Adipocyte (in vitro differentiated cells): ENCODE measurements at places on chromosomes 2 and 18.
A peak's percentile ranks its signal among the peaks of the same experiment; 100 is the strongest.

GRCh38 chr18:53817976-53818950, 406.2 kb downstream of the MBD2 start:
- DNase-seq = peak; percentile 34

DNA sequence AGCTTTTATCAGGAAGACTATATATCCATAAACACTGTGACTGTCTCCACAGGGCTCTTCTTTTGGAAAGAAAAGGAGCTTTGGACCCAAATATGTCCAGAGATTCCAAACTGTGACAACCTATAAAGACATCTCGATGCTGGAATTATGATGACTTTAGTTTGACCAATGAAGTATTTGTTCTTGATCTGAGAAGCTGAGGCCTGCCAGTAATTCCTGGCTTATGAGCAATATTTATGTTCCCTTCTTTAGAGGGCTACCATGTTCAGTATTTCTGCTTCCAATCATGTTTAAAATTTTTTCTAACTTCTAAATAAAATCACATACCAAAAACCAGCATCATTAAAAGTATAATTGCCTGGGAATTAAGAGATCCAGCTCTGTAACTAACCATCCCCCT, 41.1 kb downstream of the FEZ2 start:
- peak; percentile 73 for DNase-seq

DNA sequence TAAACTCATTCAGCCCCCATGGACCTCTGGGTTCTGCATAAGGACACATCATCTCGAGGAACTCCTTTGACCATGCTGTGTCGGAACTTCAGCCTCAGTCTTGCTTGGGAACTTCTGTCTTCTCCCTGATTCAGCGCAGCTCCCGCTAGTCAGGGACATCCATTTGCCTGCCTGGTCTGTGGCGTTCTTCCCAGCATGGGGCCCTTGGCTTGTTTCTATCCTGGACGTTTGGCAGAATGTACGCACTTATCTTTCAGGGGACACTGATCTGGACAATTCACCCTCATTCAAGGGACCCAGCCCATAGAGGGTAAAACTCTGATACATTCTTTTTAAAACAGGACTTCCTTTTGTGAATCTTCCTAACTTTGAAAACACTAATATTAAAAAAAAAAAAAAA, 75.8 kb upstream of the WIPF1 start:
- no peak for DNase-seq

DNA sequence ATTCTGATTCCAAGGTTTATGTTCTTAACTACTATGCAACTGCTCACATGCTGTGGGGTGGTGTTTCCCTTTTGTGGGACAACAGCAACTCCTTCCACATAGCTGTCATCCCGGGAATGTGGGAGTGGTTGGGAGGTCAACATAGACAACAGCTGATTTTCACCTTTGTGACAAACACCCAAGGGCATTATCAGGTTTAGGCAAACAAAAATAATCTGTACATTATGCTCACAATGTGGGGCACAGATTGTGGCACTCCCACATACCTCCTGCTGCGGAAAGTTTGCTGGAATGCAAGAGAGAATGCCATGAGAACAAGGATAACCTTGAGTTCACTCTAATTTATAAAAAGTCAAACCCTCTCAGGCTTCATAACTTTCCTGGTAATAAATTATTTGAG, 582.6 kb downstream of the CNTNAP5 start:
- no peak for DNase-seq

DNA sequence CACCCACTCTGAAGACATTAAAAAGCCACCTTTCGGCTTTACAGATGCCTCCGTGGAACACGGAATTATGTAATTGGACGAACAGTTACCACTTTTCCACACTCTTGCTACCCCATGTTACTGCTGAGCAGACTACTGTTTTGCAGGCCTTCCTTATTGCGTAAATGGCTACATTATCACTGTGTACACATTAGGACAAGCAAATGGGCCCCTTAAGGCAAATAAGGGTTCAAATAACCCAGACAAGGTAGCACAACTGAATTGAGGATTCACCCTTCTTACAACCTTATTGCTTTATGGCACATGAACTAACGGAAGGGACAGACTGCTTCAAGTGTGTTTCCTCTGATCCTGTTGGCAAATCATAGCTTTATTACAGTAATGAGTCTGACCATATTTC, 832.2 kb upstream of the FANCL start:
- DNase-seq = no peak

DNA sequence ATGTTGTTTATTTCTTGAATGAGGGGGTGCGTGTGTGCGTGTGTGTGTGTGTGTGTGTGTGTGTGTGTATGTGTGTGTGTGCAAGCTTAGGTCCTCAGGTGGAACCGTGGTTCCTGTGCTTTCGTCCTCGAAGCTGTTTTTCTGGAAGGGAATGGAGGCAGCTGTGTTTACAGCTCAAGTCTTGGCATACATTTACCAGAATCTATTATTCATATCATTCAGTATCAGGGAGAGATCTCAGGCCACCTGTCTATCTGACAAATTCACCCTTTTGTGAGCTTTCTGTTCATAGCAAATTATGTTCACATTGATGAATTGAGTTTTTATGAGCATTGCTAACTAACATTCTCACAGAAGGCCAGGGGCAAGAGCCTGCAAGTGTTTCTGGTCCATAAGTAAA, 550.4 kb downstream of the ARHGAP15 start:
- no peak for DNase-seq

- DNase-seq = no peak
These were observed 103.9 kb downstream of the SLC8A1 start for GRCh38 chr2:40348038-40348437.

DNA sequence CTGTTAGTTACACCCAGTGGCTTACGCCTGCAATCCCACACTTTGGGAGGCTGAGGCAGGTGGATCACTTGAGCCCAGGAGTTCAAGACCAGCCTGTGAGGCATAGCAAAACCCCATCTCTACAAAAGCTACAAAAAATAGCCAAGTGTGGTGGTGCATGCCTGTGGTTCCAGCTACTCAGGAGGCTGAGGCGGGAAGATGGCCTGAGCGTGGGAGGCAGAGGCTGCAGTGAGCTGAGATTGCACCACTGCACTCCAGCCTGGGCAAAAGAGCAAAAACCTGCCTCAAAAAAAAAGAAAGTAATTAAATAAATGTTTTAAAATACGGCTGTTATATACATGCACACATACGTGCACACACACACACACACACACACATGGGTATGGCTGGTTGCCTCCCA, 194.8 kb downstream of the HDAC4 start:
- no peak for DNase-seq

GRCh38 chr2:129922571-129923264, 56.7 kb upstream of the RAB6C start:
- DNase-seq = no peak

GRCh38 chr18:76537621-76538020, 42.6 kb upstream of the ZNF516 start:
- DNase-seq = no peak

DNA sequence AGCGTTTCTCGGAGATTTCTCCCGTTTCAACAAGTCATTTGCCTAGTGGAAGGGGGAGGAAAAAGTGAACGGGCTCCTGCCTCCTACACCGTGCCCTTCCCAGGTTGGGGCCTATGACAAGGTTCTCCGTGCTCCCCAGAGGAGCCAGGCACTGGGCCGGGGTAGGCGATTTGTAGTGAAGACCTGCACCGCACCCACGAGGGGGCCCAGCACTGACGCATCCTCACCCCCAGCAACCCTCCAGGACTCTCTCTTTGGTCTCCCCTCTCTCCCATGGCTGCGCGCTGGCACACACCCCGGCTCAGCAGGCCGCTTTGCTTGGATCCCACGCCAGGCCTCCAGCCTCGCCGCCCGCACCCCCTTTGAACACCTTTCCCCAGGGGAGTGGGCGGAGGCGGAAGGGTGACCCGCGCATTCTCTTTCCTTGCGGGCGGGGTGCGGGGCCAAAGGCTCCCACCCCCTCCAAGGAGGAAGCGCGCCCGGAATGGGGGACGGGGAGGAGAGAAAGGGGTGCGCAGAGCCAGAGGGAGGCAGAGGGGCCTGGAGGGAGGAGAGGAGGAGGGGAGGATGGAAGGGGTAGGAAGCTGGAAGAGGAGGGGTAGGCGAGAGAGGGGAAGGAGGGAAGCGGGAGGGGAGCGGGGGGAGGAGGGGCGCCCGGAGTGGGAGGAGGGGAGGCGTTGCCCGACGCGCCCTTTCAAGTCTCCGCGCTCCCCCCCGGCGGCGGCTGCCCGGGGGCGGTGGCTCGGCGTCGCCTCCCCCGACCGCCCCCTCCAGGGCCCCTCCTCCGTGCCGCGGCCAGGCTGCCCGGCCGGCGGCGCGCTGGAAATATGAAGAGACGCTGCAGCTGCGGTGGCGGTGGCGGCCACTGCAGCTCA, at the start of gene APCDD1:
TSS of gene APCDD1 (plus strand) at position 830 of the 875 bp plus-strand sequence. CDS start 347 bp downstream, outside the sequence.
- DNase-seq = peak; percentile 80

DNA sequence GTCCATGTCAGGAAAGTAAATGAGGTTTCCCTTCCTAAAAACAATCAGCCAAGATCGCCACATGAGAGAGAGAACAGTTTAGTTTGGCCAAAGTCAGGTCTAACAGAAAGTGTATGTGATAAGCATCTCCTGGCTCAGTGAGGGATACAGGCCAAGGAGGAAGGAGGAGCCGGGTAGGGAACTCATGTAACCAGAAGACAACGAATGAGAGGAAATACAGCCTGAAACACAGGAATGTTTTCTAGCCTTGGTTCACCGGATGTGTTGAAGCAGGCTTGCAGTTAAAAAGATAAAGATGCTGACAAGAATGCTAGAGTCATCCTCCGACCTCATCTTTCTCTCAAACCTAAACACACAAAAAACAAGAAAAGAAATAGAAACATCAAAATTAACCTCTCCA, 283.9 kb upstream of the SIX2 start:
- DNase-seq = peak; percentile 52

DNA sequence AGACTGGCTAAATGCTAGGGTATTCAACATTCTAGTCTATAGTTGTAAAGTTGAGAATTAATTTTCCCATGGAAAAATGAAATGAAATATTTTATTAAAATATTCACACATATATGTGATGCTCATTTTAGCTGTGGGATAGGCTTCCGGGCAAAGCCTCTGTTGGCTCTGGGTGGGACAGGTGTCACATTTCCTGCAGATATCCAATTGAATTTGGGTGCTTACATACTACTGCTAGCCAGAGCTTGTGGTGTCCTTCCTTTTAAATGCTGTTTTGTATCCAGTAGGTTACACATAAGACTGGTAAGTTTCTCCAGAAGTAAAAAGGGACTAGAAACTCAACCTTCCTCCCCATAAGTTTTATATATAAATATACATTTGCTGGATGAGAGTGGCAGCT, 73.8 kb downstream of the RPRM start:
- no peak for DNase-seq

DNA sequence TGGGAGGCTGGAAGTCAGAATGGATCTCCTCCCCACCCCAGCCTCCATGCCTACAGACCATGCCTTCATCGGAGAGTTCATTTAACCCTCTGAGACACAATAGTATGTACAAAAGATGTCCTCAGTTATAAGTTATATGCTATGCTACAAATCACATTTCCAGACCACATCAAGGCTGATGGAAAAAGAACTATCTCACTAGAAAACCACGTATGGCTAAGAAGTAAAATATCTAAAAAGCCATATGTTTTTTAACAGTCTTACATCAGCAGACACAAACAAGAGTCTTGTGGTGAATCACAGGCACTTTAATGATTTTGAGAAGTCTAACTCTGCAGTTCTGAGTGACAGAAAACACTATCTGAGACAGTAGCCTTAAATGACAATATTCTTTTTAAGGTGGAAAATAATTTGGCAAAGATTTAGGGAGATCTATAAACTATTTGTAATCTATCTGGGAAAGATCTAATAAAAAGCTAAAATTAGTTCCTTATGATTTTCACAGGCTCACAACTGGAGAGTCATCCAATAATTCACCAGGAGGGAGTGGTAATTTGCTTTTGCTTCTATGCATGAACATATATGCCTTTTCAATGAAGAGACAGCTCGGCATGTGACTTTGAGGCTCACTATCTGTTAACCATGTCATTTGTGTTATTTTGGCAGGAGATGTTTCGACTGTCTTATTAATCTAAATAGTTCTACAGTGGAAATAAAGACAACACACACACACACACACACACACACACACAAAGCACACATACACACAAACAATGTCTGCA, 197.5 kb downstream of the IRS1 start:
- peak; percentile 46 for DNase-seq

DNA sequence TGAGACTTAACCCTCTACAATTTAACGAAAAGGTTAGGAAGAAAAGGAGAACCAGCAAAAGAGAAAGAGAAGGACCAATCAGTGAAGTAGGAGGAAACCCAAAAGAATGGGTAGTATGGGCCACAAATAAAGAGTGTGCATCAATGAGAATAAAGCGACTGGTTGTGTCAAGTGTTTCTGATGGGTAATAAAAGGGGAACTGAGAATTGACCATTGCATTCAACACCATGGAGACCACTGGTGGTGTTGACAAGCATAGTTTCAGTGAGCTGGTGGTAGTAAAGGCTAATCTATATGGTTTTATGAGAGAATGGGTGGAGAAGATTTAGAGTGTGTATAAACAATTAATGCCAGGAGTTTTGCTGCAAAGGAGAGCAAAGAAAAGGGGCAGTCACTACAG, 75.4 kb downstream of the CSRNP3 start:
- no peak for DNase-seq

- peak; percentile 97 for DNase-seq
These were observed at the start of gene HK2 for GRCh38 chr2:74833418-74834233. Gene HK2 (plus strand): TSS chr2:74834127. CDS start chr2:74834581, 454 bp downstream.

DNA sequence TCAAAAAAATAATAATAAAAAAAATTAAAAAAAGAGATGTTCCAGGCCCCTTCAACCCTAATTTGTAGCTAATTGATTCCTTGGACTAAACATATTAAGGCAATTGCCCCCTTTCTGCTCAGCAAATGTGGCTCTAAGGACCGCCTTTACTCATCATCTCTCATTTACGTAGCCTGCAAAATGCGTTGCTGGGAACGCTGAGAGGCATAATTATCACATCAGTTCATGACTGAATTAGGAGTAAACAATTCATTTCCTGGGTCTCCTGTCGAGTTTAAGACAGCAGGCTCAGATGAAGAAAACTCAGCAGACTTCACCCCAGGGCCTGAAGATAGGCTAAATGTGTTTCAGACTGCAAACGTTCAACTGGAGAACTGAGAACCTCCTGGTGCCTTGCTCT, 413.5 kb downstream of the NBAS start:
- no peak for DNase-seq

- no peak for DNase-seq
These were observed 370.2 kb upstream of the MYT1L start for GRCh38 chr2:2701176-2701781.
